ENCODE measurements at places on chromosomes 2 and 18. TPM values are rescaled to one million over a fixed set of nuclear protein-coding genes. Genes with fewer than 3 reads are reported as not detected.

RASGRP3 gene
- total RNA-seq: 21.0 TPM

NOL4 gene
- total RNA-seq: 1.7 TPM

DARS1 gene
- 54.9 TPM for total RNA-seq

INPP5D gene
- total RNA-seq: 11.4 TPM

ASPRV1 gene
- 2.6 TPM for total RNA-seq

CNRIP1 gene
- total RNA-seq: 16.5 TPM

NCL gene
- 92.0 TPM for total RNA-seq

NPPC gene
- total RNA-seq: 6.4 TPM

TUBB8B gene
- 1.0 TPM for total RNA-seq

SULT1C4 gene
- total RNA-seq: 2.2 TPM

CAPG gene
- 80.7 TPM for total RNA-seq

SUCLG1 gene
- total RNA-seq: 50.3 TPM

MERTK gene
- total RNA-seq: 22.2 TPM

PFN4 gene
- not detected for total RNA-seq

ZNF514 gene
- 19.1 TPM for total RNA-seq

SPATA3 gene
- total RNA-seq: not detected

TMX3 gene
- total RNA-seq: 32.3 TPM

ST8SIA5 gene
- 0.62 TPM for total RNA-seq

LYPD1 gene
- total RNA-seq: 0.18 TPM

GCG gene
- total RNA-seq: not detected

NYAP2 gene
- not detected for total RNA-seq

ABCB11 gene
- not detected for total RNA-seq

REG3G gene
- not detected for total RNA-seq

PJVK gene
- 4.7 TPM for total RNA-seq

PRKCE gene
- total RNA-seq: 25.4 TPM

LRRC30 gene
- not detected for total RNA-seq

OTX1 gene
- total RNA-seq: 2.2 TPM

USP40 gene
- total RNA-seq: 50.2 TPM
